ENCODE measurements at places on chromosomes 2 and 18.

DNA sequence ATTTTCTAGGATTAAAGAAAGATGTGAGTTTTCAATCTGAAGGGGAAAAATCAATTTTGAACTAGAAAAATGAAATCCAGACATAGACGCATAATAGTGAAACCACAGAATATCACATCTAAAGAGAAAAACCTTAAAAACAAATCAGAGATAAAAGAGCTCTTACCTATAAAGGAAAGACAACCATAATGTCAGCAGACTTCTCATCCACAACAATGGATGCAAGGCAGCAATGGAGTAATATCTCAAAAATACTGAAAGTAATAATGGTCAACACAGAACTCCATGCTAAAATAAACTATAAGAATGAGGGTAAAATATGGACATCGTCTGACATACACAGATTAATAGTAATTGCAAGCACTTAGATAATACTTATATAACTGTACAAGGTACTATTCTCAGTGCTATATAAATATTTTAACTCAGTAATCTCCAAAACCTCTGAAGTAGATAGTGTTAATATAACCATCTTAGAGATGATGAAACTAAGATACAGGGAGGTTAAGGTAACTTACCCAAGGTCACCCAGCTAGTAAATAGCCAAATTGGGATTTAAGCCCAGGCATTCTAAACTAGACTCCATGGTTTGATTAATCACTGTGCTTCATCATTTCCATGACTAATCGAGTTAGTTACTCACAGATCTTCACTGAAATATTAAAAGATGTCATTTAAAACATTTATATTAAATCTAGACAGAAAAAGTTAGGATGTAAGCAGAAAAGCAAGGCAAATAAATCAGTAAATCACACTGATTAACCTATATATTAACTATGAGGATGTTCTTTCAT, 89.4 kb upstream of the SPTBN1 start:
- DNase-seq = no peak

GRCh38 chr2:58131191-58132011, 84.8 kb downstream of the VRK2 start:
- no peak for DNase-seq

- no peak for DNase-seq
Observed at GRCh38 chr2:150209746-150210145, 277.7 kb downstream of the RND3 start.

DNA sequence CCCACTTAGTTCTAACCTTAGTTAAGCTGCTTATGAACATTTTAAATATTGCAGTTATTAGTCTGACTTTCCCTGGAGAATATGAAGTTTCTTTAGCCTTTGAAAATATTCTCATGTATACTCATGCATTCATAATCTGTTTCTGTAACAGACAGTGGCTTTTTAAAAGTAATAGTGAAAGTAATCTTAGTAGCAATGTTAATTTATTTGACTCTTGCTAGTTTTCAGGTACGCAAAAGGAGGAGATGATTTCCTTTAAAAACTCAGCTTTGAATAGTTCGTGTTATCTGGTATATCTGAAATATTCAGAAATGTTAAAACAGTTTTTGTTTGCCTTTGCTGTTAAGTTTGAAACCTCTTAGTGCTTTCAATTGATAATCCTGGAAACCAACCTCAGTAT, 3.8 kb downstream of the ANKRD12 start:
- no peak for DNase-seq

DNA sequence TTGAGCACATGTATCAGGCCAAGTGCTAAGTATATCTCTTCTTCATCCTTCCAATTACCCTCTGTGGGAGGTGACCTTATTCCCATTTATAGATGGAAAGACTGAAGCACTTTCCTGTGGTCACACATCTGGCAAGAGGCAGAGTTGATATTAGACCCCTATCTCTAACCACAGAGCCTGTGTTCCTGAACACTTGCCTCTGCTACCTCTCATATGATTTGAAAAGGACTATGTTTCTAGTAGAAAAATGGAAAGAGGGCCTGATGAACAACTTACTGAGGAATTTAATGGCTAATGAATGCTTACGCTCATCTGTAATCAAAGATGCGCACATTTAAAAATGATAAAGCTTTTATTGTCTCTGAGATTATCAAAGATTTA, 46.2 kb upstream of the DYNC2LI1 start:
- no peak for DNase-seq

- no peak for DNase-seq
Observed at GRCh38 chr18:3121259-3121658, 98.5 kb downstream of the MYOM1 start.

GRCh38 chr2:168534926-168535325, 78.9 kb downstream of the CERS6 start:
- no peak for DNase-seq

- no peak for DNase-seq
Observed at GRCh38 chr2:214481204-214481603, 70.3 kb downstream of the VWC2L start.

GRCh38 chr2:205785507-205786260, 103.4 kb downstream of the NRP2 start:
- DNase-seq = no peak

GRCh38 chr2:105640246-105640645, 104.5 kb upstream of the NCK2 start:
- no peak for DNase-seq

DNA sequence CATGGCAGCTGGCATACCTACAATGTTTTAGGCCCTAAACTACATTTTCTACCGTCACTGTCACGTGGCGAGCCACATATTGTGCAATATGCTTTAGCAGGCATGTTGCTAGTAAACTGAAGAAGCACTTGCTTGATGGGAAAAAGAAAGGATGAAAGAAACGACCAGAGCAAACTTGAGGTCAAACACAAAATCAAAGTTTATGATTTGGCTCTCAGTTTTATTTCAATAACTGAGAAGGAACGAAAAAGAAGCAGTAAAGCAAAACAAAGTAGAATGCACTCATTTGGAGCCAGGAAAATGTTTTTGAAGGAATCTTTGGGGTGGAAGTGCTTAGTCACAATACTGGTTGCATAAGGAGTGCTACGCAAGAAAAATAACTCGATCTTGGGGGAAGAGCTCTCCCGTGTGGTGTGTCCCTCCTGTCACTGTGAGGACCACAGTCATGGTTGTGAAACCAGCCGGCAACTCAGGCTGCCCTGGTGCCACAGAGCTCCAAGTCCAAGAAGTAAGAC, 349.8 kb downstream of the RBM43 start:
- no peak for DNase-seq

DNA sequence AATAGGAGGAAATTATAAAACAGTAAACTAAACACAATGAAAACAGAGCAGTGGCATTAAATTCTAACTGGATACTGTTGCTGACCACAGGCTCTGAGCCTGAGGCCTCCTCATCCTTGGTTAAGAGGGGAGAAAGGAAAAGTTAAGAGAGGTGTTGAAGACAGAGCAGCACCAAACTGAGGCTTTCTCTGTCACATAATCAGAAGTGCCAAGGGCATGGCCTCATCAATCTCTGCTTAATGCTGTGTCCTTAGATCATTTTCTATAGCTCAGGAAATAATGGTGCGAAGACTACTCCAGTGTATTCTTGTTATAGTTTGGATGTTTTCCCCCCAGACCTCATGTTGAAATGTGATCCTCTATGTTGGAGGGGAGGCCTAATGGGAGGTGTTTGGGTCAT, 160.9 kb upstream of the SLC1A4 start:
- DNase-seq = no peak

DNA sequence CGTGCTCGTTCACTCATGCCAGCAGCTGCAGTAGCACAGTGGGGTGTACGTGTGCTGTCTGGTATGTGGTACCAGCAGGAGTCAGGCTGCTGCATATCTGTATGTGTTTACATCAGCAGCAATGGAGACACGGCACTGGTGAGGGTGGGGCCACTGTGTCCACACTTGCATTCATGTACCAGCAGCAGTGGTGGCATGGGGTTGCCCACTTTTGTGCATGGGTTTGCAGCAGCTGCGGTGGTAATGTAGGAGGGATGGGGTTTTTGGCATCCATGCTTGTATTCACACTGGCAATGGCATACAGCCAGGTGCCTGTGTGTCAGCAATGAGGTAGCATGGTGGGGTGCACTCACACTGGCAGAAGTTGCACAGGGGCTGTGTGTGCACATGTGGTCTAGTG, 187.8 kb downstream of the KCNJ3 start:
- no peak for DNase-seq

DNA sequence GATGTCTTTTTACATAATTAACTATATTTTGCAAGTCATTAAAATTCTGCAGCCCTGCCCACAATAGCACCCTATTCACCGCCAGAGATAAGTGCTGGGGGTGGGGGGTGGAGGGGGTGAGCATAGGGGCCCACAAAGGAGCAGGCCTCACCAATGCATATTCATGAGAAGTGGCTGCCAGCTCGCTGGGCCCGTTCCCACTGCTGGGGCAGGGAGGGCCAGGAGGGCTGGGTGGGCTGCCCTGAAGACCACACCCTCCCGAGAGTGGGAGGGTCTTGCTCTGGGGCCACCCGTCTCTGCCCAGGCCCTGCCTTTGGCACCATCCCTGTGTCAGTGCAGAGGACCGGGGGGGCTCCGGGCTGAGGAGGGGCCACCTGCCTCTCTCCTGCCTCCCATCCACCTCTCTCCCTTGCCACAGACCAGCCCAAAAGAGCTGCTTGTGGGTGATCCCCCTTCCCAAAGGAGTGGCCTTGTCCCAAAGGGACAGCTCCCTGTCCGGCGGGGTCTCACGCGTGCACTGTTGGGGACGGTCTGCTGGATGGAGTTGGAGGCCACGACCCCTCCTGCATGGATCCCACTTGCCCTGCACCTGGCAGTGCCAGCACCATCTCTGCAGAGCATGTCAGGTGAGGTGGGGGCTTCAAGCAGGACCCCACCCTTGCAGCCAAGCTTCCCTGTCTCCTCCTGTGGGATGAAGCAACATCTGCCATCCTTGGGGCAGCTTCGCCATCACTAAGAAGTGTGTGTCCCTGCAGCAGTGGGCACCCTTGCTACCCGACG, 138.8 kb upstream of the GPC1 start:
- DNase-seq = no peak

- DNase-seq = no peak
Observed at GRCh38 chr2:176468457-176469113, 199.3 kb downstream of the MTX2 start.

- no peak for DNase-seq
Observed at GRCh38 chr18:48940854-48941611, 9.7 kb downstream of the SMAD7 start.

GRCh38 chr2:100742277-100743254, 77.4 kb upstream of the NPAS2 start:
- DNase-seq = no peak

DNA sequence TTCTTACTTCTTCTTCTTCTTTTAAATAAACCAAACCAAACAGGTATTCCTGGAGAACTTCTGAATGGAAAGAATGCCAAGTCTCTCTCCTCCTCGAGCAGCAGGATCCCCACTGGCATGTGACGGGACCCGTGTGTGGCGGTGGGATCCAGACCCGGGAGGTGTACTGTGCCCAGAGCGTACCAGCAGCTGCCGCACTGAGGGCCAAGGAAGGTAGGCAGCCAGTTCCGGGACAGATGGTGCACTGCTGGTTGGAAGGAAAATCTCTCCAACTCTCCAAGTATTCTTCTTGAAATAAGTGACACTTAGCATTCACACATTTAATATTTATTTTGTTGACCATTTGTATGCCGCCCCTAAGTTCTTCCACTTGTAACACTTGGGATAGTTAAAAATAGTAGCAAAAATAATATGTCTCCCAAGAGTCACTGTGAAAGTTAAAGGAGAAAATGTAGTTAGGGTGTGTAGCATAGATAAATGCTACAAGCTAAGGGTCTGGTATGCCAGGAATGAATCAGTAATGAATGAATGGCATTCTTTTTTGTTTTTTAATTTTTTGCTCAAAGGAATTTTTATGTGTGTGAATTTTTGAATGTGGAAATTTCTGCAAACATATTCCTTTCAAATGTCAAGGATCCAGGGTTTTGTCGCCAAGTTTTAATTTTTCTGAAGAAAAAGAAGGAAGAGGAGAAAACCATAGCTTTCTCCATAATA, 349.9 kb downstream of the THSD7B start:
- DNase-seq = no peak

GRCh38 chr2:35293261-35293660, 1062.3 kb upstream of the CRIM1 start:
- DNase-seq = no peak

DNA sequence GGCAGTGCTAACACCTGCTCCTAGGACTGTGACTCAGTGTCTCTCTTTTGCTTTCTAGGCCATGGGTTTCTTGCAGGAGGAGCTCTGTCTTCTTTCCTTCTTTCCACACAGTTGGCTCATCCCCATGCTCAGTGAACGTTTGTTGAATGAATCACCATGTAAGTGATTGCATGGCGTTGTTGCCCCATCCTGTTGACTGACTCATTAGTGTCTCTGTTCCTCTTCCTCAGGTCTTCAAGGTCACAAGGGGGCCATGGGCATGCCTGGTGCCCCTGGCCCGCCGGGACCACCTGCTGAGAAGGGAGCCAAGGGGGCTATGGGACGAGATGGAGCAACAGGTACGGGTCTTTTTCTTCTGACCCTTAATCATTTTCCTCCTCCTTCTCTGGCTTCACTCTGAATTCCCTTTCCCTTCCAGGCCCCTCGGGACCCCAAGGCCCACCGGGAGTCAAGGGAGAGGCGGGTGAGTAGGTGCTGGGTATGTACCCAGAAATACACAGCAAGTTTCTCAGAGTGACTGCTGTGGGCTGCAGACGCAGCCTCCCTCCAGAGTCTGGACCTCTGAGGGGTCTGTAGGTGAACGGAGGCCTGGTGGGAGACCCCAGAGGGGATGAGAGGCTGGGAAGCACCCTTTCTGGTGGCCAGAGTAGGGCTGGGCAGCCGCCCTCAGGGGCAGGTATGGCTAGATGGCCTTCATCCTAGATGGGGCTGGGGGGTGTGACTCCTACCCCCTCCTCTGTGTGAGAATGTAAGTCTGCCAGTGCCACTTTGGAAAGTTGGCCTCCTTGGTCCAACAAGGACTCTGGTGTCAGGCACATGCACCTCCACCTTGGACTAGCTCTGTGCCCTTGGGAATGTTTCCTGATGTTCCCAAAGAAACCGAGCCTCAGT, 32.4 kb downstream of the MARCO start:
- no peak for DNase-seq

- DNase-seq = no peak
Observed at GRCh38 chr2:218262631-218263586, 2.1 kb downstream of the GPBAR1 start.

GRCh38 chr18:58299936-58300335, 255.9 kb downstream of the NEDD4L start:
- no peak for DNase-seq

DNA sequence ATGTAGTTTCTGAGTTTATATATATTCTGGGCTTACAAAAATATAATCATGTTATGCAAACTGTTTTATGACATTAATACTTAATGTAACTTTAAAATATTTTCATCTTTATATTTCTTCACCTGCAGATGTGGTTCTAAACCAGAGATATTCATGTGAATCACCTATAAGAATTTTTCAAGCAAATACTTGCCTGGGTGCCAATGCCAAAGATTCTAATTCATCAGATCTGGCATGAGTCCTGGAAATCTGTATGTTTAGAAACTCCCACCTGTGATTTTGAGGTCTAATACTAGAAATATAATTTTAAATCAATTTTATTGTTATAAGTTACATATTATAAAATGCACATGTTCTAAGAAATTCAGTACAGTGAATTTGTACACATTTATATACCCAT, 19.9 kb upstream of the DNAH6 start:
- DNase-seq = no peak

GRCh38 chr2:30561349-30561748, 114.3 kb downstream of the LCLAT1 start:
- no peak for DNase-seq
